ENCODE measurements at places on chromosomes 12 and 14.

DNA sequence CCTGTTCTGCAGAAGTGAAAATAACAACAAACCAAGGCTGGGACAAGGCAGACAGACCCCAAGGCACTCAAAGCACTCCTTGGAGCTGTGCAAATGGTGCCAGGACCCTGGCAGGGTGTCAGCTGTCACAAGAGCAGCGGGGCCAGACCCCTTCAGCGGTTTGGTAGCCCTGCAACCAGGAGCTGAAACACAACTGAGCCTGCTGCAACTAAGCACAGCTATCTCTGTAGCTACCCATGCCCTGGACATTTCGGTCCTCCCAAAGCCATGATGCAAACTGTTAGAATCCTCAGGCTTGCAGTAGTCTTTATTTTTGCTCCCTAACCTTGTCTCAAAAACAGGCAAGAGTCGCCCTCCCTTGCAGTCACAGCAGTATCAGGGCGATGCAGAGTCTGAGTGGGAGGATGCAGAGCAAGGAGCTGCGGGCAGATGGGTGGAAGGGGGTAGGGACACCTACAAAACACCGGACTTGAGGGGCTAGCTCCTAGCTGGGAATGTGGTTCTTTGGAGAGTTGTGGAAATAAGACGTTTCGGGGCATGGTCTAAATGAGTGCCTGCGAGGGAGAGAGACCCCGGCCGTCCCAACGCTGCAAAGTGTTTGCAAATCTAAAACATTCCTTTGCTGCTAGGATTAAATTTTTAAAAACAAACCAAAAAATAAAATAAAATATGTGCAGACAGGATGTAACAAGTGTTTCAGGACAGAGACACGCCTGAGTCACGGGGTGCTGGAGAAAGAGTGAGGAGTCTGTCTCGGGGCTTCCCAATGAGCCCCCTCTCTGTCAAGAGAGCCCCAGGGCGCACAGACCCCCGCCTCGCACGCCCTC, 1.0 kb downstream of the NUAK1 start:
- no peak for DNase-seq

- DNase-seq = no peak
Measured at GRCh38 chr14:22517117-22517720, 71.8 kb downstream of the DAD1 start.

- no peak for DNase-seq
Measured at GRCh38 chr12:114499338-114499737, 93.4 kb upstream of the TBX5 start.

DNA sequence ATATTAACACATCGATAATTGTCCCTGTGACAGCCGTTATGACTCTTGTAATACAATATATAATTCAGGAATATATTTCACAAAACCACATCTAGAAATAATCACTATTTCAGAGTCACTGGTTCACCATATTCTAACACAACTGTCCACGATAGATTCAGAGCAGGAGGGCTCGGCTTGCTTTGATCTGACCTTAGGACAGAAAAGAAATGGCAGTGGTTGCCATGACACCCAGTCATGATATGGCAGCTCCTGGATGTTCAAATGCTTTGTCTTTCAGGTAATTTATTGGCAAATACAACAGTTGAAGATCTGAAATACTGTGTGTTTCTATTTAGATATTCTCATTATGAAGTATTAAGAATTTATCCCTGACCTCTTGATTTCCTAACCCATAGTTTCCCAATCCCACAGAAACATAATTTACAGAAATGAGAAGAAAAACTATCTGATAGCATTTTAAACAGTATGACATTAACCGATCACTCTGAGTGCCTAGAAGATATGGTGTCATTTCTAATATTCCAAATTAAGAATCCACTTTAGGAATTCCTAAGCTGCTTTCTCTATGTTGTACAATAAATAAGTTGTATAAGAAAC, 116.4 kb downstream of the EPS8 start:
- no peak for DNase-seq

DNA sequence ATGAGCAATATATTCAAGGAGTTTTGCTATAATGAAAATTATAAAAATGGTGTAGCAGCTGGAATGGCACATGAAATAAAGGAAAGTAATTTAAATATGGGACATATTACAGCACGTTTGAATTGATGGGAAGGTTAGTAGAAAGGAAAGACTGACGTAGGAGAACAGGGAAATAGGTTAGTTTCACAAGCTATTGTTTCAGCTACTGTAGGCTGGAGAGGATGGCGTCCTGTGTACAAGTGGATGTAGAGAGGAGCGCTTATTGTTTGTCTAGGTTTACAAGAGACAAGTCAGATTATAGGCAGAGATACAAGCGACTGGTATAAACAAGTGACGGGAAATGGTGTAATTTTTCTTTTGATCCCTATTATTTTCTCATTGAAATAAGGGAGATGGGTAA, 431.2 kb upstream of the PDE3A start:
- no peak for DNase-seq

GRCh38 chr14:105146181-105146975, 22.2 kb downstream of the JAG2 start:
- DNase-seq = no peak

DNA sequence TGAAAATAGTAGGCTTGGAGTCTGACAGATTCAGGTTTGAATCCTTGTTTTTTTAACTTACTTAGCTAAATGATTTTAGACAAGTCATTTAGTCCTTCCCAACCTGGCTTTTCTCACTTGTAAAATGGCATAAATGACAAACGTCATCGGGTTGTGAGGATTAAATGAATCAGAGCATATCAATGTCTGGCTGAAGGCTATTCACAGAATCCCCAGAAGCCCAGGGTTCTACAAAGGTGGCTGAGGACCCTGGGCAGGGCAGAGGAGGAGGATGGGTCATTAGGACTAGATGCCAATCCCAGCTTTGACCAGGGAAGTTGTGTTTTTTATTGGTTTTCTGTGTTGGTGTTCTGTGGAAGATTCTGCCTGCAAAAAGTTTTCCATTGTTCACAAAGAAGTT, 7.6 kb upstream of the PTPRB start:
- DNase-seq = no peak

- no peak for DNase-seq
Measured at GRCh38 chr14:27184427-27184826, 586.6 kb upstream of the NOVA1 start.

- DNase-seq = no peak
Measured at GRCh38 chr12:3518902-3519301, 27.9 kb downstream of the PRMT8 start.

DNA sequence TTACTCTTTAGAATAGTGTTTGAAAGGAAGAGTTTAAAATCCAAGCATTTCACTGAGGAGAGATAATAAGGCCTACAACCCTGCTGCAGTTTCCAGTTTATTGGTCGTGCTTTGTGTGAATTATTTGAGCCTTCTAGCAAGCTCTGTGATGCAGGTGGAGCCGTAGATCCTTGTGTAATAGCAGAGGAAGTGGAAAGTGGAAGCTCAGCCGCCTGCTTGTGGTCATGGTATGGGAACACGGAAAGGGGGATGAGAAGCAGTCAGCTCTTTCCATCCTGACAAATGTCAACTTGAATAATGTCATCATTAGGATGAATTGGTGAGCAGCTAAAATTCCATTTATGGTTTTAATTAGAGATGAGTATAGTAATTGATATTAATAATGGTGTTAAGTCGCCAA, 29.1 kb downstream of the SYNE2 start:
- DNase-seq = no peak

- DNase-seq = no peak
Measured at GRCh38 chr12:89501793-89502192, 22.8 kb downstream of the GALNT4 start.

- DNase-seq = no peak
Measured at GRCh38 chr12:118249547-118249946, 113.6 kb downstream of the PEBP1 start.

DNA sequence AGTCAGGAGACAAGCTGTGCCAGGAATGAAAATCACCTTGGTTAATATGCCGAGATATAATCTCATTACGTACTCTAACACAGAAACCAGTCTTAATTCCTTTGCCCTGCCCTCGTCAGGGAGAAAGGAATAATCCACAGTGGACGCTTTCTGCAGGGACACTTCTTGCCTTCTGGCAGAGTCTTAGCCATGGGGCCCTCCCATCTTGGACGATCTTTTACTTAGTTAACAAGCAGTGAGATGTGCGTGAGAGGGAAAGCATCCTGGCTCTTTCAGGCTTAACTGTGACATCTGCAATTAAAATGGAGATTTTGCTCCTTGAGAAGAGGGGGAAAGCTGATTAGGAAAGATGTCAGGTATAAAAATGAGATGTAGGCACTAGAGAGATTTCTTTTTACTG, 246.4 kb downstream of the TMEM132C start:
- DNase-seq = no peak

Measured in activated CD4-positive, alpha-beta T cell treated with anti-CD3 and anti-CD28 coated beads, Interleukin-2, Interleukin-4, amounts not matched to agents 100 ng/mL and 50 ng/mL, durations not matched to agents 16 hours and 8 hours (primary cell).